Breast epithelium (tissue), 4 donors: ENCODE measurements at places on chromosomes 6 and 20.

DNA sequence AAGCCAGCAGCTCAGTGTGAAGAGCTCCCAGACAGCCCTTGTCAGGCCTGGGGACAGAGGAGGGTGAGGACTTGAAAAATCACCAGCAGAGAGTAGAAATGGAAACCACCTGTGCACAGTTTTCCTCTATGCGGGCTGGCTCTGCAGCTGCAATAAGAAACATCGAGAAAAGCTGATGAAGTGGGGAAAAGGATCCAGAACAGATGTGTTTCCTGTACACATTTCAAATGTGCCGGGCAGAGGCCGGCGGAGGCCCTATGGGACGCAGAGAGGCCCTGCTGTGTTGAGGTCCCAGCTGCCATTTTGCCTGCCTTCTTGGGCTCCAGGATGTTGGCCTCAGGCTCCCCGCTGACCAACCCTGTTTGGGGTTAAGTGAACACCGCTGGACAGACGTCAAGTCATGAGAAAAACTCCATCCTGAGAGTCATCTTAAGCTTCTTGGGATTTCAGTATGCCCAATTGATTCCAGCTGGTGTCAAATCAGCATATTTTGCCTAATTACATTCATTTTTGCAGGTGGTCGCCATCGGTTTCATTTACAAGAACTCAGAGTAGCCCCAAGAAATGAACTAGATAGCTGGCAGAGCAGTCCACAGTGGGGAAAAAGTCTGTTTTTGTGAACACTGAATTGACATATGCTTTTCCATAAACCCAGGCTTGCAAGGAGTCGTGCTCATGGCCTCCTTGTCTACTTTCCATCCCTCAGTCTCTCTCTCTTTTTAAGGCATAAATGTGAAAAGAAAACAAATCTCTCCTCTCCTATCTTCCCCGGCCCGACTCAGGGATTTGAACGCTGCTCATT, 150.4 kb upstream of the PHACTR3 start:
- no peak for DNase-seq

DNA sequence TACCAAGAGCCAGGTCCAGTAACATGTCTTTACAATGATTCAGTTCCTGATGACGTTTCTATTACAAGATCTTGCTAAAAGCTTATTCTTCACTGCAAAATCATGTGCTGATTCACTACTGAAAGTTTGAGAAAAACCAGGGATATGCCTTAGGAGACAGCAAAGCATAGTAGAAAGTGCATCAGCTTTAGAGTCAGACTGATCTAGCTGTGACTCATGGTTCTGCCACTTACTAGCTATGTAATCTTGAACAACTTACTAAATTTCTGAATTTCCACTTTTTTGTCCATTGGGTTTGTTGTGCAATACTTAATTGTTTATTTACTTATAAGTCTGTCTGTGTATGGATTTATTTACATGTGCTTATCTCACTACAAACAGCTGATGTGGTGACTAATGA, 198.5 kb upstream of the RSPO3 start:
- no peak for DNase-seq

GRCh38 chr6:127897484-127897883, 3.4 kb downstream of the THEMIS start:
- no peak for DNase-seq

DNA sequence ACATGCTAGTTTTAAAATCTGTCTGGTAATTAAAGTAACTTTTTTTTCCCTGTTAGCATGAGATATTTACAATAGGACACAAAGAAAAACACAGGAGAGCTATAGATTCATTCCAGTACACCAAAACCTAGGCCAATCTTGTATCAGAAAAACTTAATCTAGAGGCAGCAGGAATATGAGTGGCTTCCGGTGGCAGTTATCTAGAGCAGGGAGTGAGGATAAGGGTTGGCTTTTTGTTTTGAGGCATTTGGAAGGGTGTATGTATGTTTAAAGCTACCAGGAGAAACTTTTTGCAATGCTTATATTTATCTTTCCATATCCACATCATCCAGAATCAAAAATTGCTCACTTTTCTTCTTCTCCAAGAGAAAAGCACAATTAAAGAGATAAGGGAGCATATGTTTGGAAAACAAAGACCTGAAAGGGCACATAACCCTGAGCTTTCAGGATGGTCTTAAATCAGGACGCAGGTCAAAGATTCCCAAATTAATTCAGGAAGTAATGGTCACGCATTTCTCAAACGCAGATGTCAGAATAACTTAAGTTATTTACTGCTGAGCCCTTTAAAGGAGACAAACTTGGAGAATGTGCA, 13.1 kb downstream of the TFAP2A start:
- no peak for DNase-seq

DNA sequence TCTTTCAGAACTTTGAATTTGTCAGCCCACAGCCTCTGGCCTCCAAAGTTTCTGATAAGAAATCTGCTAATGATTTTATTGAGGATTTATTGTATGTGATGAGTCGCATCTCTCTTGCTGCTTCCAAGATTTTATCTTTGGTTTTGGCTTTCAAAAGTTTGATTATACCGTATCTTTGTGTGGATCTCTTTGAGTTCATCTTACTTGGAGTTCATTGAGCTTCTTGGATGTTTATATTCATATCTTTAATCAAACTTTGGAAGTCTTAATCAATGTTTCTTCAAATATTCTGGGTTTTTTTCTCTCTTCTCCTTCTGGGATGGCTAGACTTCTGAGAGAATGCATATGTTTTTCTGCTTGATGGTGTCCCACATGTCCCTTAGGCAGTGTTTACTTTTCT, 3.3 kb upstream of the ASIP start:
- no peak for DNase-seq

DNA sequence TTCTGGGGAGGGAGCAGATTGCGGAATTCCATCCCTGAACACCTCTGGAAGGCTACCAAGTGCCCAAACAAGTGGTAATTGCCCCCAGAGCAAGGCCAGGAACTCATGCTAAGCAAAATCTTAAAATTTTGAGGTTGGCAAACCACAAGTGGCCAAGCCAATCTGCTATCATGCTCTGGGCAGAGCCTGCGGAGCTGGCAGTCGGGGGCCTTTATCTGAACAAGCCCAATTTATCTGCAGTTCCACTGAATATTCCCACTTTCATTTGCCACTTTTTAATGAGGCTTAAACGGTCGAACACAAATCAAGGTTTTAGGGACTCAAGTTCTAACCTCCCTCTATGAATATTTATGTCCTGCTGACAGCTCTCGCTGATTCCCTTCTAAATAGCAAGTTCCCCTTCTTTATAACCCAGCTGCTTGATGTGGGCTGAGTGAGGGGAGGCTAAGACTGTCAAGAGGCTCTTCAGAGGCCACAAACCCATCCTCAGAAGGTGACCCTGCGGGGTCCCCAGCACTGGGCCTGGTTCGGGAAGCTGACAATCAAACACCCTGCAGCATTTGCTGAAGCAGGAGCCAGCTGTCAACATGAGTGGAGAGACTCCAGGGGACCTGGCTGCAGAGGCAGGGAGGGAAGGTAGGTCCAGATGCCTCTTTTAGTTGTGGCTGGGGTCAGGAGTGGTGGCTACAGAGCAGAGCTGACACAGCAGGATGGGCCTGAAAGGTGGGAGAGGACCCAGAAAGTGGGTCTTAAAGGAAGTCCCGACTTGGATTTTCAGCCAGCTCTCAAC, 11.9 kb downstream of the CCDC167 start:
- no peak for DNase-seq

DNA sequence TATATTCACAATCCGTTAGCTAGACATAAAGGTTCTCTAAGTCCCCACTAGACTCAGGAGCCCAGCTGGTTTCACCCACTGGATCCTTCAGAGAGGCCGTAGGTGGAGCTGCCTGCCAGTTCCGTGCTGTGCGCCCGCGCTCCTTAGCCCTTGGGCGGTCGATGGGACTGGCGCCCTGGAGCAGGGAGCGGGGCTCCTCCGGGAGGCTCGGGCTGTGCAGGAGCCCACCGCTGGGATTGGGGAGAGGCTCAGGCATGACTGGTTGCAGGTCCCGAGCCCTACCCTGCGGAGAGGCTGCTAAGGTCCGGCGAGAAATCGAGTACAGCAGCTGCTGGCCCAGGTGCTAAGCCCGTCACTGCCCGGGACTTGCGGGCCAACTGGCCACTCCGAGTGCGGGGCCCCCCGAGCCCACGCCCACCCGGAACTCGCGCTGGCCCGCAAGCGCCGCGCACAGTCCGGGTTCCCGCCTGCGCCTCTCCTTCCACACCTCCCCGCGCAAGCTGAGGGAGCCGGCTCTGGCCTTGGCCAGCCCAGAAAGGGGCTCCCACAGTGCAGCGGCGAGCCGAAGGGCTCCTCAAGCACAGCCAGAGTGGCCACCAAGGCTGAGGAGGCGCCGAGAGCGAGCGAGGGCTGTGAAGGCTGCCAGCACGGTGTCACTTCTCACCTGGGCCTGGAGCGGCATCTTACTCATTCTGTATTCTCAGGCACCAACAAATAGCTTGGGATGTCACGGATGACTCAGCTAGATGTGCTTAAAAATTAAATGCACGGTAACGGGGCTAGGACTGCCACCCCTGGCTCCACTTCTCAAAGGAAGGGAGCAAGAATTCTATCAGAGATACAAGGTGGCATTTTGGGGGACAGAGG, 44.1 kb downstream of the IRF4 start:
- DNase-seq = no peak

- DNase-seq = no peak
Measured at GRCh38 chr20:61297986-61298385, 45.9 kb downstream of the CDH4 start.

- DNase-seq = no peak
Measured at GRCh38 chr20:8471465-8471864, 339.4 kb downstream of the PLCB1 start.

DNA sequence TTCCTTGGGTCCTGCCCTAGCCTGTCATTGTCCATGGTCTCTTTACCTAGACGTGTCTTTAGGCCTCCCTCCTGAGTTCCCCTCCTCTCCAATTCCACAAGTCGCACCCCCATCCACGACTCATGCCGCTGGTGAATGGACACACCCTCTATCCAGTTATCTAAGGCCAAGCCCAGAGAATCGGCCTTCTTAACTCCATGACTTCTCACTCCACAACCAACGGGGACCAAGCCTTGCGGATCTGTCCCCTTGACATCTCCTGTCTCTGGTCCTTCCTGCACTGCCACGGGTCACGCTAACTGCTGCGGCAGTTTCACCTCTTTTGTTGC, 7.0 kb upstream of the RREB1 start:
- no peak for DNase-seq

DNA sequence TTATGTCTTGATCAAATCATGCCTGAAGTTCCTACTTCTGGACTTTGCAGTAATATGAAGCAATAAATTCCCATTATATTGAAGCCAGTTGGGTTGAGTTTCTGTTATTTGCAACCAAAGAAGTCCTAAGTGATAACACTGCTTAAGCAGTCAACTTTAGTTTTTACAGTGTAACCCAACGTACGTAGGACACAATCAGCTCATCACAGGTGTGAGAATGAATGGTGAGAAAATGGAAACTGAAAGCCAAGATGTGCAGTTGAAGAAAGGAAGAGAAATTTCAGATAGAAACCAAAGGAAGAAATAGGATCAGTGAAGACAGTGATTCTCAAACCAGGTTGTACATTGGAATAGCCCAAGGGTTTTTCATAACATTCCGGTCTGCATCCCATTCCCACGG, 211.4 kb upstream of the ZFP64 start:
- no peak for DNase-seq

DNA sequence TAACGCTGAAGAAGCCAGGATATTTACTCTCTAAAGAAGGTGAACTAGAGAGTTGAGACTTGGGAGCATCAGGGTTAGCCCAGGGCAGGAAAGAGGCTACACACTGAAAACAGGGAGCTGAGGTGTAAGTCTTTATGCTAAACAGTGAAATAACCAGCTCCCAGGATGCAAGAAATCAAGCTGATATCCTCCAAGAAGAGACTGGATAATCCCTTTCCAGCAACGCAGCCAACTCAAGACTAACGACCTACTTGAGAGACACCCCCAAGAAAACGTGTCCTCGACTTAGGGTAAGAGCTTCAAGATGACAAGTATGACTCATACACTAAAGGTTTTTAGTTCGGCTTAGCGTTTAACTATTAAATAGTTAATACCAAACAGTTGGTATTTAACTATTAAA, 202.2 kb downstream of the TASP1 start:
- no peak for DNase-seq
